ENCODE measurements at places on chromosomes 7 and 10.

DNA sequence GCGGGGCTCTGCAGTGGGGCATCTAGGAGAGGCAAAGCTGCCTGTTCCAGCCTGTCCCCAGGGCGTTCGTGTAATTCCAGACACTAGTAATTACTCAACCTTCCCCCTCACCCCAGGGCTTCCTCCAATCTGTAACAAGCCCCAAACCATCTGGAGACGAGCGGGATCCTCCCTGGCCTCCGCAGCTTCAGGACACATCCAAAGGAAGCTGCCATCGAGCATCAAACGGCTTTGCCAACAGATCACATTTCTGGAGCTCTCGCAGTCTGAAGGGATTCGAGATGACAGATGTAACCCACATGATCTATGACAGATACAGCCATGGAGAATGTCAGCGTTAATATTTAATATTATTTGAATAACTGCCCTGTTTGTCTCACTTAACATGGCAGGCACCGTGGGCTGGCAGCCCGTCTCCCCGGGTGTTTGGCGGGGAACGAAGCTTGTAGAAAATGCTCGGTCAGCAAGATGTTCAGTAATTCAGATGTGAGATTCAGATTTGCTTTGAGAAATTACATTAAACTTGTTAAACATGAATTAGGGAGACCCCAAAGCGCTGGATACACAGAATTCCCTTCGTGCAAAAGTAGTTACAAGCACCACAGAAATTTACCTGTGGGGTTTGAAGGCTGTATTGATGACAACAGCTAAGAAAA lies 108.5 kb upstream of the C7orf33 start:
- DNase-seq = no peak

DNA sequence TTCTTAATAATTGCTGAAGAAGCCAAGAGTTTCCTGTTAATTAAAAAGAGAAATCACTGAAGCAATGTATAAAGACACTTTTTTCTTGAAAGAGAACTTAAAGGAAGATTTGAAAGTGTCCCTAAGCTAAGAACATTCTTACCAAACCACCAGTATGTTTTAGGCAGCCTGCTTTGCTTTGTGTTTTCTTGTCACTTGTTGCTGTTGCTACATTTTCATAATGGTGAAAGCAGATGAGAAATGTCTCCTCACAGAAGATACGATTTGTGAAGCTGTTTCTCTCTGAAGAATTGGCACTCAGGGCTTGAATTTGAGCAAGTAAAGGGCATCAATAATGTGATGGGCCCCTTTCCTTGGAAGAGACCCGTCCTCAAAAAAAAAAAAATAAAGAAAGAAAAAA lies 30.9 kb downstream of the TCF7L2 start:
- DNase-seq = no peak

DNA sequence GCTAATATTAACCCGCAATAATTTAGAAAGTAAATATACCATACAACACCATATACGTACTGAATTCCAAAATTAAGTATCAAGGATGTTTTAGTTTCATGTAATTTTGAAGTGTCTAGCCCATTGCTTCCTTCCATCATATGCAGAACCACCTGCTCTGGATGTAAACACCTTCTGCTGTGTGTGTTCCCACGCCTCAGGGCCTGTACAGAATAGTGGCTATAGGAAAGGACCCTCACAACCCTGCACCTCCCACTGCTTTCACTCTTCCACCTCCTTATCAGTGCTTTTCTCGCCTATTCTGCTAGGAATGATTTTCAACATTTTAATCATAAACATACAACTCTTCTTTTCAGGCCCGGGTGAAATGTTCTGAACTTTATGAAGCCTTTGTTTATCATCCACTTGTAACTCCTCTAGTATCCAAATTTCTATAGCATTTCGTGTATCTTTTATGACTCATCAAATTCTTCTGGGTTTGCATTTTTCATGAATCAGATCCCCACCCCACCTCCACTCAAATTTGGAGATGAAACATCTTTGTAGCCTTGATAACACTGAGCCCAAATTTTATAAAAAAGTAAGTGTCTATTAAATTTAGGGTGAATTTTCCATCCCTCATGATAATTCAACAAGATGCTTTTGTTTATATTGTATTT lies 1106.8 kb upstream of the C7orf33 start:
- no peak for DNase-seq

DNA sequence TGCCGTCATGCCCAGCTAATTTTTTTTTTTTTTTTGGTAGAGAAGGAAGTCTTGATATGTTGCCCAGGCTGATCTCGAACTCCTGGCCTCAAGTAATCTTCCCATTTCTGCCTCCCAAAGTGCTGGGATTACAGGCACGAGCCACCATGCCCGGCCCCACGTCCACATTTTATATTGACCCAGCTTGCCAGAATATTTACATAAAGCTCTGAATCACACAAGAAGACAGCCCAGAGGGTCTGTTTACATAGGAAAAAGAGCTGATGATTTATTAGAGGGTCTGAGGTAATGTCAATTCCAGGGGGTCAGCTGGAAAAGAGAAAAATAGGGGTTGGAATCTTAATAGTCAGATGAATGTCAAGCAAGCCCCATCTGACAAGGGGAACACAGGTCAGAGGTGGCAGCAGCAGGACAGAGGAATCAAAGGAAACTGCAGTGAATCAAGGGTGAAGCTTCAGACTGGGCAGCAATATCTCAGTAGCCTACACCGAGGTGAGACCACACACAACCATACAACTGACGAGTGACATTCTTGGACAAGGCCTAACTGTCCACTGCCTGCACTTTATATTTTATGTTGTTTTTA lies 15.8 kb upstream of the SLF2 start:
- DNase-seq = no peak

- DNase-seq = no peak
These were observed 41.8 kb downstream of the ASZ1 start for GRCh38 chr7:117385363-117386109.

GRCh38 chr7:53800746-53801145 lies 741.4 kb upstream of the VSTM2A start:
- DNase-seq = no peak

- no peak for DNase-seq
These were observed 411.4 kb downstream of the PAXIP1 start for GRCh38 chr7:154591544-154591943.

- DNase-seq = no peak
These were observed 322.6 kb downstream of the PCLO start for GRCh38 chr7:82840061-82840460.

- no peak for DNase-seq
These were observed 263.2 kb downstream of the FZD1 start for GRCh38 chr7:91527460-91527859.

- no peak for DNase-seq
These were observed 298.5 kb downstream of the NEBL start for GRCh38 chr10:20598590-20598989.

- DNase-seq = no peak
These were observed 463.2 kb upstream of the GALNT17 start for GRCh38 chr7:70668606-70669358.

GRCh38 chr10:43046288-43046991 lies 30.4 kb upstream of the RET start:
- no peak for DNase-seq

- DNase-seq = peak; percentile 94
These were observed 167.2 kb downstream of the AKR1D1 start for GRCh38 chr7:138243430-138243829.

DNA sequence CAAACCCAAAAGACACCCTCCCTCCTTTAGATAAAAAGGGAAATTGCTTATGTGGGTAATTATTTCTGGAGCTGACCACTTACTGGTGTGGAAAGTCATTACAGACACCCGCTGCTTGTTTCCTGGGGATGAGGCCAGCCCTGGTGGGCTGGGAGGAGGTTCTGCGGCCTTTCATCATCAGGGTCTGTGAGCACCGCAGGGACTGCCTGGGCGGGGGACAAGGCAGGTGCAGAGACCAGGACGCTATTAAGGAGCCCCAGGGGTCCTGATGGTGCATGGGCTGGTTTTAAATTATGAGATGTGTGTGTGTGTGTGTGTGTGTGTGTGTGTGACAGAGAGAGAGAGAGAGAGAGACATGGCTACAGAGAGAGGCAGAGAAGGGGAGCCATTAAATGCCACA lies 171.2 kb downstream of the DNAJB6 start:
- DNase-seq = no peak

GRCh38 chr7:98321301-98321700 lies 39.8 kb downstream of the BRI3 start:
- no peak for DNase-seq

GRCh38 chr10:95423164-95424005 lies 132.6 kb upstream of the PDLIM1 start:
- DNase-seq = no peak

DNA sequence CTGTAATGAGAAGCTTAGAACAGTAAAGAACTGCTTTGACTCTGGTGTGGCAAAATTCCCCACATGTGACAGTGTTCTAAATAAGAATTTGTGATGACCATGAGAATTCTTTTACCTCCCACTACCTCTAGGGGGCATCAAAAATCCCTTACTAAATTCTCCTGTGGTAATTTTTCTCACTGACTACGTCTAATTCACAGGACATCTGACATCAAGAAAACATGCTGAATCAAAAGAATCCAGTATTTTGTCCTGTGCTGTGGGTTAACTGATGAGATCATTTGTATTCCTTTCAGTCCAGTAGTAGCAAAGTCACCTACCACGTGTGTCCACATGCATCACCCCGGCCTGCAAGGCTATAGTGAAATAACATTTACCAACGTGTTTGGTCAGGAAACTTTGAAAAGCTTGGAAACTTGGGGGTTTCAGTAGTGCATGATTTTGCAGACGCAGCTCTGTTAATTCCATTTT lies 103.8 kb downstream of the ATE1 start:
- no peak for DNase-seq

GRCh38 chr7:25007668-25008067 lies 27.7 kb upstream of the OSBPL3 start:
- DNase-seq = no peak

GRCh38 chr7:158710651-158711102 lies 6.1 kb upstream of the NCAPG2 start:
- DNase-seq = no peak

GRCh38 chr10:3805791-3806461 lies 20.9 kb upstream of the KLF6 start:
- peak; percentile 40 for DNase-seq

- no peak for DNase-seq
These were observed 135.0 kb downstream of the RALA start for GRCh38 chr7:39758234-39758970.

DNA sequence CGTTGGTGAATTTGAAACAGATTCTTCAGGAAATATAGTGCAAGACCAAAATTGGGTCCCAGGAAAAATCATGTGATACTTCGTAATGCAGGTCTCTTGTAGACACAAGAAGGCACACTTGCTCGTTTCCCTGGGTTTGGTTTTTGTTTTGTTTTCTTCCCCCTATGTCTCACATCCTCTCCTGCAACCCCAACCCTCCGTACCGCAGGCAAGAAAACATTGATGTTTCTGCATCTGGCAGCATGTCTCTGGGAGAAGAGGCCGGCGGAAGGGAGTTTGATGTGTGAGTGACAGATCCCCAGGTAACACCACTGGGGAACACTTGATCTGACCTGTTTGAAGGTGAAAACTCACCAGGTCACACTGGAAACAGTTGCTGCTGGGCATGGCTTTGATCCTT lies 718.5 kb downstream of the AUTS2 start:
- DNase-seq = no peak

GRCh38 chr10:92164036-92164696 lies 126.7 kb downstream of the CPEB3 start:
- DNase-seq = no peak

- DNase-seq = no peak
These were observed 139.1 kb downstream of the DLG5 start for GRCh38 chr10:77787440-77787839.

- DNase-seq = no peak
These were observed 14.9 kb downstream of the CHST3 start for GRCh38 chr10:71978988-71979691.

Data from NCI-H774 (cell line).